T-helper 9 cell (primary cell): ENCODE measurements at places on chromosomes 5 and 9.
A peak's percentile ranks its signal among the peaks of the same experiment; 100 is the strongest.

GRCh38 chr9:38318759-38319495, 73.6 kb upstream of the ALDH1B1 start:
- no peak for DNase-seq

DNA sequence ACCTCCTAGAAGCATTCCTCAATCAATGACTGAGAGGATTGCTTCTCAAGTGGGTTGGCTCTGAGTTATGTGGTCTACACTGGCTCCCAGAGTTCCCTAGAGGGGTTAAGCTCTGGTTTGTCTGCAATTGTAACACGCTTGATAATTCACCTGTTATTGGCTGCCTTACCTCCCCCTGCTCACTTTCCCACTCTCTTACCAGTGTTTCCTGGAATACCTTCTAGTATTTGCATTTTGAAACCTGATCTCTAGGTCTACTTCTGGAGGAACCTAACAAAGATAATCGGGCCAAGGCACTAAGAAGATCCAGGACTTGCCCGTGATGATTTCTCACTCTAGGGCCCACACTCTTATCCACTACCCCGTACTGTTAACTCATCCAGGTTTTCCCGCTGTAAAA, 110.1 kb upstream of the MAP3K1 start:
- DNase-seq: no peak

DNA sequence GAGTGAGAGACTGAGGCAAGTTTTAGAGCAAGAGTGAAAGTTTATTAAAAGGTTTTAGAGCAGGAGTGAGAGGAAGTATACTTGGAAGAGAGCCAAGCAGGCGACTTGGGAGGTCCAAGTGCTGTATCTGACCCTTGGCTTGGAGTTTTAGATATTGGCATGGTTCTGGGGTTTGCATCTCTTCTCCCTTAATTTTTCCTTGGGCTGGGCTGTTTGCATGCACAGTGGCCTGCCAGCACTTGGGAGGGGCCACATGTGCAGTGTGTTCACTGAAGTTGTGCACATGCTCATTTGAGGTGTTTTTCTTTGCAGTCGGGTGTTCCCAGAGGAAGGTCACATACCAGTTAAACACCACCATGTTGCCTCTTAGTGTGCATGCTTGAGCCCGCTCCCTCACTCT, 464.1 kb downstream of the DMRT2 start:
- no peak for DNase-seq

GRCh38 chr5:65873181-65873750, 53.1 kb upstream of the ERBIN start:
- no peak for DNase-seq

- DNase-seq: no peak
Observed at GRCh38 chr9:119052339-119053030, 316.8 kb downstream of the BRINP1 start.

- no peak for DNase-seq
Observed at GRCh38 chr9:2727374-2727773, 10.1 kb downstream of the KCNV2 start.

DNA sequence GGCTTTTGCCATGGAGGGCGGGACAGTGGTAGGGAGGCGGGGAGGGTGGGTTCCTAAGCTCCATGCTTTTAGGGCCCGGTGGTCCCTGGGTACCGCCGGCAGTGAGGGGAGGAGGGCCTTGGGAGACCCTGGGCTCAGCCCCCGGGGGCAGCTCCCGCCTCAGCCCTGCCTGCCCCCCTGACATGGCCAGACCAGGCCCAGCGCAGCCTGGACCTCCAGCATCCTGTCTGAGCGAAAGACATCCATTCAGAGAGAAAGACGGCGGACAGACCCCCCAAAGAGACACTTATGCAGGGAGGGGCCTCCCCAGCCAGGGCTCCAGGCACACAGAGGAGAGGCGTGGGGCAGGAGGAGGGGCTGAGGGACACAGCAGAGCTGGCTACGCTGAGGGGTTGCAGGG, 45.3 kb downstream of the KCNT1 start:
- DNase-seq: no peak

- no peak for DNase-seq
Observed at GRCh38 chr5:75890546-75890945, 173.3 kb upstream of the POC5 start.

- DNase-seq: no peak
Observed at GRCh38 chr5:170809551-170809950, 26.0 kb downstream of the GABRP start.

- no peak for DNase-seq
Observed at GRCh38 chr5:167352801-167353200, 938.6 kb upstream of the WWC1 start.

DNA sequence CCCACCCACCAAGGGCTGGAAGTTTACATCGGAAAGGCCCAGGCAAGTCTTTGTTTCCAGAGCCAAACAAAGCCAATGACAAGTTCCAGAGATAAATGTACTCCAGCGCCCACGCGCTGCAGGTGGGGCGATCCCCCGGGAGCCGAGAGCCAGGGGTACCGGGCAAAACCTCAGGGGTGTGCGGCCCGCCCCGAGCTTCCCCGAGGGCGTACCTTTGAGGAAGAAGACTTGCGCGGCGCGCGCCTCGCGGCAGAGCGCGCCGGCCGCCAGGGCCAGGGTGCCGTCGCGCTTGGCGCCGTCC, 671 bp downstream of the DUSP1 start:
- DNase-seq: peak; percentile 15

DNA sequence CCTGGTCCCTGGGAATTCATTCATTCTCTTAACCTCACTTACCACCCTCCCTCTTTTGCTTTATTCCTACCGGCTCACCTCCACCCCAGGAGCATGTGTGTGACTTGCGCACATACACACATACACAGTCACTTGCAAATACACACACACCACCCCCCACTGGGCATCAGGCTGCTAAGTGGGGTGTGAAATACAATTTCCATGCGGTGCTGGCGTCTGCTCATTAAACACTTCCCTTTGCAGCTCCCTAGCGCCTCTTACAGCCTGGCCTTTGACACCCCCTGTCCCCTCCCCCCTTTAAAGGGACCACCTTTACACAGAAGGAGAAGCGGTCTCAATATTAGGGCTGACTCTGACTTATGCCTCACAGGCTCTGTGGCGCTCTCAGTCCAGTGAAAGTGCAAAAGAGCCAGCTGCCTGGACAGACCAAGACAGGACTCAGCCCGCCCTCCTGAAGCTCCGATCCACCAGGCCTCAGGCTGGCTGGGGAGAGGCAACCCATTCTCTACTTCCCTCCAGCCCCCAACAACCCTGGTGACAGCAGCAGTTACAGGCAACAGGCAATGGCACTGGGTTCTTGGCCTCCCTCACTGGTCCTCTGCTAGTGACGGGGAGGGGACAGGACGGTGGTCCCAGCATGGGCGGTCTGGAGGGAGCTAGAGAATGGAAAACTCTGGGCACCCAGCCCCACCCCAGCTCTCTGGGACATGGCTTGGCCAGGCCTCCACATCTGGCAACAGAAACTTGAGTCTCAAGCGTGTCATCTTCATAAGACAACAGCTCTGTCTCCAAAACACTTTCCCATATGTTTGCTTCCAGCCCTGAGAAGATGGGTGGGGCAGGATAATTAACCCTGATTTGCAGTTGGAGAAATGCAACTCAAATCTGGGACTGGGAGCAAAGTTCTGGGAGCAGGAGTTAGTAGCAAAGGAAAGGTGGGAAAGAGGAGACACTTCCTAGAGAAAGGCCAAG, 12.0 kb downstream of the ENHO start:
- DNase-seq: no peak

GRCh38 chr5:157657516-157657915, 5.3 kb upstream of the SOX30 start:
- no peak for DNase-seq

DNA sequence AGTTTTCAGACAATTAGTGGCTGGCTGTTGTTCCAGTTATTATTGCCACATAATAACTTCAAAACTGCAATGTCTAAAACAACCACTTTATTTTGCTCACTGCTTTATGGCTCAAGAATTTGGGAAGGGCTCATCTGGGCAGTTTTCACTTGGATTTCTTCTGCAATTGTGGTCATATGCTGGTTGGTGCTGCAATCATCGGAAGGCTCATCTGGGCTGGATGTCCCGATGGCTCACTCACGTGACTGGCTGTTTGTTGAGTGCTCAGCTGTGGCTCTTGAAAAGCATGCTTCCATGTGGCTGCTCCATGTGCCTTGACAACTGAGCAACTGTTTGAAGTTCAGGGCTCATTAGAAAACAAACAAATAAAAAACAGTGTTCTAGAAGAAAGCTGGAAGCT, 1032.5 kb downstream of the DTWD2 start:
- no peak for DNase-seq
